ENCODE measurements at places on chromosomes 4 and X.

GRCh38 chr4:154714339-154715040 lies 29.3 kb upstream of the LRAT start:
- DNase-seq: no peak

- no peak for DNase-seq
Observed at GRCh38 chr4:119517361-119518229, 111.0 kb downstream of the PDE5A start.

DNA sequence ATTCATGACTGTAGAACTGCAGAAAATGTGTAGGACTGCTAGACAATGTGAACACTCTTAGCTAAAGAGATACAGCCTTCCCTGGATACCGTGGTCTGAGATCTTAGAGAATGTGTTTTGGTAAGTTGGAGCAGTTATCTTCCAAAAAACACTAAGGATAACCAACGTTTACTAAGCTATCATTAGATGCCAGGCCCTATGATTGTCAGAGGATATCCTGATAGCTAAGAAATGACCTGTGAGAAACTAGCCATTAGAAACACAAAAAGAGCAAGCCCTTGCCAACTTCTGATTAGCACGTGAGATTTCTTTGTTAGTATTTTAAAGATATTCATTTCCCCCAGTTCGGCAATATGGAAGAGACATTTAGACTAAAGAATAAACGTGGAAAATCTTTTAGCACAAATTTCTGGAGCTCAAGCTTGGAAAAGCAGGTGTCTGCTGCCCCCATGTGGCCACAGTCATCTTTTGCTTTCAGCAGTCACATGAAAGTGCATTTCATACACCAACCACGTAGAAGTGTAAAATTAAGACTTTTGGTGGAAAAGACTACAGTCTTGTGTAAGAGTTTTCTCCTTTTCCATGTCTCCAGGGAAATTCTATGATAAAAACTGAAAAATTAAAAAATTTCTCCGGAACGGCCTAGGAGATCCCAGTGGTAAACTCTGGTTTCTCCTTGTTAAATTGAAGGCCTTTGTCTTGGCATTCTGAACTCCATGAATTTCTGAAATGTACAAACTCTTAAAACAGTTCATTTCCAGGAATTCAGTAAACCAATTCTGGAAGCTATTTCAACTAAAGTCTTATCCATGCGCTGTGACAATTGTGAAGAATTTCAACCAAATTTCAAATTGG lies 136.4 kb downstream of the ZNF674 start:
- peak; percentile 64 for DNase-seq

DNA sequence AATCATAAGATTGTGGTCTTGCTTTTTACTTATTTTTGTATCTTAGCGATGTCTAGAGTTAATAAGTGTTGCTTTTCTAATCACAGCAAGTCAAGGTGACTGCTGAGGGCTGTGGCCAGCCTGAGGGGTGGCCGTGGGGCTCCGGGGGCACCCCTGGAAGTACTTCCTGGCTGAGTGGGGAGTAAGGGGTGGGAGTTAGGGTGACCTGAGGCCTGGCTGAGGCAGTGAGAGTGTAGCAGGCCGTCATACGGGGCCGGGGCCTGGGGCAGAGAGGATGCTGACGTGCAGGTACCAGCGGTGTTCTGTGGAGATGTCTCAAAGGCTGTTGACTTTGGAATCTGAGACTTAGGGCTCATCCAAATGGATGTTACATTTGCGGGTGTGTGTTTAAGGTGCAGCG lies 29.3 kb downstream of the PIGG start:
- DNase-seq: no peak

GRCh38 chr4:184548648-184549341 lies 74.4 kb upstream of the IRF2 start:
- DNase-seq: no peak

- DNase-seq: peak; percentile 41
Observed at GRCh38 chr4:2948895-2949781, 14.1 kb downstream of the NOP14 start.

GRCh38 chrX:45801554-45801953 lies 600.9 kb upstream of the DIPK2B start:
- no peak for DNase-seq

GRCh38 chrX:155009994-155010472 lies 12.5 kb downstream of the F8 start:
- DNase-seq: no peak
